KBM-7 (cell line): ENCODE measurements at places on chromosomes 12 and 14.

DNA sequence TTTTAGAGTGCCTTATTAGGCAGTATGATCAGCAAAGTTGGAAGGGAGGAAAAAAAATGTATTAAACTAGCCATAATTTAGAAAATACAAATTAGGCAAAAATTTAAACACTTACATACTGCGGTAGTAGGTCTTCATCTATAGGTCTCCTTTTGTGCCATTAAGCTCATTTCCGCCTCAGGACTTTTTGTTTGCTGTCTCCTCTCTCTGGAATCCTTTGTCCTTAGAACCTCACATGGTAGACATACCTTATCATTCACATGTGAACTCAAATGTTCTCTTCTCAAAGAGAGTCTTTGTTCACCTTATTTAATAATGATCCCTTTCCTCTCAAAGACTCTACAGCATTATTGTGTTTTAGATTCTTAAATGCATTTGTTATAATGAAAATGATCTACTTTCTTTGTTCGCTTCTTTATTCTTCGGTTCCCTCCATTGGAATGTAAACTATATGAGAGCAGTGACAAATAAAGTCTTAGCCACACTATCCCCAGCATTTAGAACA, 14.7 kb downstream of the FANCM start:
- no peak for DNase-seq

- DNase-seq = no peak
These were observed 14.9 kb downstream of the ABCB9 start for GRCh38 chr12:122951406-122951805.

- no peak for DNase-seq
These were observed 377.9 kb upstream of the RGS6 start for GRCh38 chr14:71554323-71554722.

DNA sequence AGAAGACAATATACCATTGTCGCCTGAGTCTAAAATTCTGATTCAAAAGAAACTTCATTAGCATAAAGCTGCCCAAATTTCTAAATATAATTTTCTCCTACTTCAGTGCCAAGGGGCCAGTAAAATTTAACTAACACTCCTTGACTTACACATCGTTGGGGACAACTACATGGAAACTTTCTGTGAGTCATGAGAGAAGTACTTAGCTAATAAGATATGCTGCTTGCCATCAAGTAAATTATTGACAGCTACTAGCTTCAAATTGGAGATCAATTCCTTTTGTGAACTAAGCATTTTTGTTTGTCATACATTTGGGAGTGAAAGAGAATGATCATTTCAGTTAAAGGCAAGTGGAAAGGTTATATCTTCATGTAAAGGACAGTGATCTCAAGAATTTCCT, 373.3 kb downstream of the MDGA2 start:
- no peak for DNase-seq

- no peak for DNase-seq
These were observed 11.5 kb downstream of the RIMBP2 start for GRCh38 chr12:130704606-130705005.

DNA sequence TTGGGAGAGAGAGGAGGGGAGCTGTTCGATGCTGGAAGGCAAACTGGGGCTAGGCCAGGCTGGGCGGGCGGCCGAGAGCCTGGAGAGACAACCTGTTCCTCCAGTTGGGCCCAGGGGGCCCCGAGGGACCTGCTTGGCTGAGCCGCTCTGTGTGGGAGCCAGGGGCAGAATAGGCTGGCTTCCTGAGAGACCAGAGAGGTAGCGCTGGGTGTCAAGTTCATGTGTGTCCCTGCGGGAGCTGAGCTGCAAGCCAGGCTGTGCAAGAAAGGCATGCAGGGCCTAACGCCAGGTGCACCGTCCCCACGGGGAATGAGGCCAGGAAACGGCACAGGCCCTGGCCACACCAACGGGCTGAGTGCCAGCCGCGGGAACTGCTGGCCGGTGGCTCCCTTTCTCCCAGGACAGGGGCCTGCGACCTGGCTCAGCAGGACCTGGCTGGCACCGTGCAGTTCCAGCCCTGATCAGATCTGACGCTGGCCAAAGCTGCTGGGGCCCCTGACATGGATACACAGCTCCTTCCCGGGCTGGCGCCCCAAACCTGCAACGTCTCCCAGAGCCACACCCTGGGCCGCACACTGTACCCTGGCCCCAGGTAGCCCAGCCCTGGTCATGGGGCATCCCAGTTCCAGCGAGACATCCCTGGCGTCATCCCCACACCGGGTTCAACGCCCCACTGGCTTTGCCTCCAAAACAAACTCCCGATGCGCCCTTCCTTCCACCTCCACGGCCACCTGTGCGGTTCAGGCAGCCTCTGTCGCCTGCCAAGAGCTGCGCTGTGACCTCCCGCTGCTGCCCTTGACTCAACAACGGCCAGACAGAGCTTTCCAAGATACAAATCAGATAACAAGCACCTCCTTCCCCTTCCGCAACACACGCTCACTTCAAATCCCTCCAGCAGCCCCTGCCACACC, 65.0 kb downstream of the RFLNA start:
- no peak for DNase-seq

- no peak for DNase-seq
These were observed 1.1 kb upstream of the IRF9 start for GRCh38 chr14:24159777-24160498.

DNA sequence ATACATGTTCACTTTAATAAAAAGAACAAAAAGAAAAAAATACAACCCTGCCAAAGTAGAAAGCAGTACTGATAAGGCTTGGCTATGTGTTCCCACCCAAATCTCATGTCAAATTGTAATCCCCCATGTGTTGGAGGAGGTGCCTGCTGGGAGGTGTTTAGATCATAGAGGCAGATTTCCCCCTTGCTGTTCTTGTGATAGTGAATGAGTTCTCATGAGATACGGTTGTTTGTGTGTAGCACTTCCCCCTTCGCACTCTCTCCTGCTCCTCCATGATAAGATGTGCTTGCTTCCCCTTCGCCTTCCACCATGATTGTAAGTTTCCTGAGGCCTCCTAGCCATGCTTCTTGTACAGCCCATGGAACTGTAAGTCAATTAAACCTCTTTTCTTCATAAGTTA, 59.9 kb downstream of the USP15 start:
- DNase-seq = peak; percentile 46

DNA sequence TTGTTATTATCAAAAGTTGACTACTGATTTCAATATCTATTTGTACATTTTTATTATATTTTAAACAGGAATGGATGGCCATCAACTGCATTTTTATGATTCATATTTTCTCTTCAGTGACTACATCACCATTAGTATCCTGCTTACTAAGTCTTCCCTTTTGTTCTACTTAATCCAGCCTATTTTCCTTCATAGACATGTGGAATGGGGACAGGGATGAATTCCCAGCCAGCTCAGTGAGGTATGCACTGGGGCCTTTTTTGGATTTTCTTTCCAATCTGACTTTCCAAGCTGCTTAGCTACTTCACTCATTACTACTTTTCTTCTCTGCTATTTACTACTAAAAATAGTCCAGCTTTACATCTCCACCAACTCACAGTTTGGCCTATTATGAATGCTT, 38.4 kb downstream of the AKAP6 start:
- no peak for DNase-seq

GRCh38 chr12:131828671-131829355, 620 bp downstream of the MMP17 start:
- peak; percentile 25 for DNase-seq

DNA sequence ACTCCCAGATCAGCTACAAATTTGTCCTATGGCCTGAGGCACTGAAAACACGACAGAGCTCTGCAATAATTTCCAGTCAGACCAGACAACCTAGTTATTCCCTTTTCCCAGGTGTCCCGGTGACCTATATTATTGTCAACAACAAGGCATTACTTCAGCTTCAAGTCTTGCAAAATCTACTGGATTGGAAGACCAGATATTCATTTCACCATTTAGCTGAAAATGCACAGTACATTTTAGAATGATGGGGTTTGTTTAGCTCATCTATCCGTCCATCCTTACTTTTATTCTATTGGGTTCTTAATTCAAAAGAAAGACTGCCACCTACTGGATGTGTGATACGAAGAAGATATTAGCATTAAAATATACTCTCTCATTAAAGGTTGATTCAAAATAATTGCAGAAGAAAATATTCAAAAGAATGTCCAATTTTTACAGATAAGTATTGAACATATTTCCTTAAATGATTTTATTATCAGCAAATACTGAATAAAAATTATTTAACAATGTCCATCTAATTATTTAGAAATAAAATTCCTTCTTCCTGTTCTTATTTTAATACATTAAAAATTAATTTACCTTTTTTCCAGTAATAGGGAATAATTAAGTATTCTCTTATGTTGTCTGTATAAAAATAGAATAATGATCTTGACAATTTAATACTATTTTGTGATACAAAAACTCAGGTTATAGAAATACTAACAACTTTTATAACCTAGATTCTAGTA, 244.9 kb upstream of the LRIG3 start:
- peak; percentile 27 for DNase-seq

DNA sequence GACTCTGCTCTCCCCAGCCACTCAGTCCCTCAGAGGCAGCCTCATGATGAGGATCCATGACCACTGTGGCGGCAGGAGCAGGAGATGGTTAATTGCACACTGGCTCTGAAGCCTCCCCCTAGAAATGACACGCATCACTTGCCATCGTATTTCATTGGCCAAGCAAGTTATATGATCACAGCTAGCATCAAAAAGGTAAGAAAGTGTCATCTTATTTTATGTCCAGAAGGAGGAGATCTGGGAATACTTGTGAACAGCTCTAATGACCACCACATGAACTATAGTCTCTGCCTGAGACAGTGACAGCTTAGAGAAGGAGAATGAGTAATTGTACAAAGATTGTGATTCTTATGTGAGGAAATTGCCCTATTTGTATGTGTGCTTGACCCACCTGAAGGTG, 363.4 kb downstream of the NUAK1 start:
- DNase-seq = no peak

DNA sequence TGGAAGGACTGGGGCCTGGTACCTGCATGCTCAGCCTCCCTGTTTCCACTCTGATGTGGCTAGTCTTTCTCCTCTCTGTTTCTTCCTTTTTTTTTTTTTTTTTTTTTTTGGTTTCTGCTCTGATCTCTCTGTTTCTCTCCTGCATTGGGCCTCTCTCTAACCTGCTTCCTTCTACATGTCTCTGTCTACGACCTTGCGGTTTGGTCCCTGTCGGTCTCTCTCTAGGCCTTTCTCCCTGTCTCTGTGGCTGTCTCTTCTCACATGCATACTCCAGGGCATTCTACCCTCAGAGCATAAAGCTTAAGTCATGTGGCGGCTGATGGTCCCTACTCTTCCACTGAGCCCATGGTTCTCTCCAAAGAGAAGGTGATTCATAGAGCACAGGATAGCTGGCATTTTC, 1096.6 kb downstream of the BCL11B start:
- no peak for DNase-seq

DNA sequence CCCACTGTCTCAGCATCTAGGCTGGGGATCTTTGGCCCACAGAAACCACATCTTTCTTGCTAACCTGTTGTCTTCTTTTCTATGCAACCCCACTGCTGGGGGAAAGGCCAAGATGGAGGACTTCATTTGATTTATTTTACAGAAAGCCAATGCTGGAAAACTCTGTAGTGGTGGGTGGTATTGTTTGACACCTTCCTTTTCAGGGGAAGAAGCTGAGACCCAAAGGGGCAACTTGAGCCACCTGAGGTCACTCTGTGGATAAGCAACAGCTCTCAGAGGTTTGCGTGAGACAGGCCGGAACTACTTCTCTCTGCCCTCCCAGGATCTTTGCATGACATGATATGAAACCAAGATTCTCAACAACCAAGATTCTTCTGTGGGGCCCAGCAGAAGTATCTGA, 645.2 kb downstream of the VRK1 start:
- DNase-seq = no peak

DNA sequence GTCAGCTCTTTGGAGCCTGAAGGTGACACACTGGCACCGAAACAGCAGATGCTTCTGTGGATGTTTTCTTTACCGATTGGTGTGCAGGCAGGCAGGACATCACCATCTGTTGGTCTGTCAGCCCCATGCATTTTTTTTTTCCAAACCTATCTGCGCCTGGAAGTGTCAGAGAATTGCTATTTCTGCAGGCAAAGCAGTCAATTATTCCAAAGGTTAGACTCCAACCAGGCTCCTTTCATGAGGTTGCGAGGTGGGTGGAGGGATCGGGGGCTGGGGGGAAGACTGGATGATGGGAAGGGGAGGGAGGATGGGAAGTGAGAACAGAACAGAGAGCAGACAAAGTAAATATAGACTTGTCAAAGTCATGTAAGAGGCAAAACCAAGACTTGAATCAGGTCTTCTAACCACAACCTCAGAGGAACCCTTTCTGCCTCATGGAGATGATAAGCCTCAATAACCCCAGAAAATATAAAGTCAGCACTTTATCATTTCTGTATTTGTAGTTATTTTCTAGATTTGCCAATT, 117.7 kb downstream of the OTOGL start:
- DNase-seq = peak; percentile 23

DNA sequence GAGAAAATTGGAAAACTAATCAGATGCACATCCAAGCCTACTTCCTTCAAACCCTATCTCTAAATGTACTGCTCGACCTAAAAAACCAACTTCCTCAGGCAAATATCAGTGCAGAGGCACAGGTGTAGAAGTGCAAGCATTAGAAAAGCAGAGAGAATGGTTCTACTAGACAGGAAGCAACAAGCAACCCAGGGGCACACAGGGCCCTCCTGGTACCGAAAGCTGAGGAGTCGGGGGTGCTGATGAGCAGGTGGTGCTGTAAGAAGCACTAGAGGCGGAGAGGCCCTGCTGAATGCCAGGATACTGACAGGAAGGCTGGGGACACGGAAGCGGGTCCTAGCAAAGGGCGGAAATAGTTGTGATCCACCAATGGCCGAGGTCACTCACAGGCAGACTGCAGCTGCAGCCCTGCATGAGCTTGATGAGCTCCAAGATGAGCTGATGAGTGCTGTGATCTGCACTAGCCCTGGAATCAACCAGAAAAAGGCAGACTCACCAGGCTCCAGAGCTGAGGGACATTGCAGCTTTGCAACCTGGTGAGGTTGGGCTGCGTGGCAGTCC, 85.9 kb downstream of the TTC7B start:
- no peak for DNase-seq

DNA sequence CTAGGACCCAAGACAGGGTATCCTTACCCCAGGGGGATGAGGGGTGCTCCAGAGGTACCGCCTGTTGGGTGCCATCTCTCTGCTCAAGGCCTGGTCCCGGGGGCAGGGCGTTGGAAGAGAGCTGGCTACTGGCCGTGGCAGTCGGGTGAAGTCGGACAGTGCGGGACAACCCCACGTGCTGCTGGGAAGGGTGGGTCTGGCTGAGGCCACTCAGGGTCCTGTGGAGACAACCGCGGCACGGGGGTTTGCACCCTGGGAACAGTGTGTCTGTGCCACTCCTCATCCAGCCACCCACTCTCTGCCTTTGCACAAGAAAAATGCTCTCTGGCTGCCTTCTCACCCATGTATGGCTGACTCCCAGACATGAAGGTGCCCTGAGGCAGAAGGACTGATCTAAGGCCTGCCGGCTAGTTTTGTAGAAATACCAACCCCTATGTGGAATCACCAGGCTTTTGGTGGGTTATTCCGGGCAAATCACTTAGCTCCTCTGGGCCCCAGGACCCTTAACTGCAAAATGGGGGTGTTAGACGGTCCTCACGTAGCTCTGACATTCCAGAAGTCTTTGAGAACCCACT, 56.5 kb downstream of the LTBP2 start:
- DNase-seq = no peak

GRCh38 chr14:26191123-26191522, 406.7 kb downstream of the NOVA1 start:
- DNase-seq = no peak
